ENCODE measurements at places on chromosomes 16 and 17. TPM values are rescaled to one million over a fixed set of nuclear protein-coding genes. Genes with fewer than 3 reads are reported as not detected.
A peak's percentile ranks its signal among the peaks of the same experiment; 100 is the strongest.

The KNOP1 gene
- 28.6 TPM for polyA plus RNA-seq

The XPO6 gene
- polyA plus RNA-seq = not detected

The TOX3 gene
- 1.1 TPM for polyA plus RNA-seq

The TBX2 gene
- 7.7 TPM for polyA plus RNA-seq

The ABCA9 gene
- polyA plus RNA-seq = 13.4 TPM

The MFAP4 gene
- 296 TPM for polyA plus RNA-seq

The TP53TG3F gene
- not detected for polyA plus RNA-seq

The KRTAP1-5 gene
- not detected for polyA plus RNA-seq

The SPATA22 gene
- 0.43 TPM for polyA plus RNA-seq

The OR1A2 gene
- not detected for polyA plus RNA-seq

The FBXW10 gene
- polyA plus RNA-seq = 0.36 TPM

The KRTAP4-4 gene
- polyA plus RNA-seq = not detected

DNA sequence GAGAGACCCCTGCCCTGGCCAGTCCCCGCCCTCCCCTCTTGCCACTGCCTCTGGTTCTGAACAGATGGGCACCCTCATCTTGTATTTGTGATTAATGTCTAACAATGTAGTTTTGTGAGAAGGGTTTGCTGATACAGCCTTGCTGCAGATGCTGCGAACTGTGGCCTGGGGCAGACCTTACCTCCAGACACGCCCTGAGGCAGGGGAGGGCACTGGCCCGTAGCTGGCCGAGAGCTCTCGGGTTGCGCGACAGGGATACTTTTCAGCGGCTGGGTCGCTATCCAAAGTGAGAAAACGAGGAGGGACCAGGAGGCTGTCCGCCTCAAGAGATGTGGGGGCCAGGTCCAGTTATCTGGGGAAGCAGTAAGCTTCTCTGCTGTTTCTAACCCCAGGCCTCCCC lies 21.9 kb downstream of the STH start:
- DNase-seq = no peak

DNA sequence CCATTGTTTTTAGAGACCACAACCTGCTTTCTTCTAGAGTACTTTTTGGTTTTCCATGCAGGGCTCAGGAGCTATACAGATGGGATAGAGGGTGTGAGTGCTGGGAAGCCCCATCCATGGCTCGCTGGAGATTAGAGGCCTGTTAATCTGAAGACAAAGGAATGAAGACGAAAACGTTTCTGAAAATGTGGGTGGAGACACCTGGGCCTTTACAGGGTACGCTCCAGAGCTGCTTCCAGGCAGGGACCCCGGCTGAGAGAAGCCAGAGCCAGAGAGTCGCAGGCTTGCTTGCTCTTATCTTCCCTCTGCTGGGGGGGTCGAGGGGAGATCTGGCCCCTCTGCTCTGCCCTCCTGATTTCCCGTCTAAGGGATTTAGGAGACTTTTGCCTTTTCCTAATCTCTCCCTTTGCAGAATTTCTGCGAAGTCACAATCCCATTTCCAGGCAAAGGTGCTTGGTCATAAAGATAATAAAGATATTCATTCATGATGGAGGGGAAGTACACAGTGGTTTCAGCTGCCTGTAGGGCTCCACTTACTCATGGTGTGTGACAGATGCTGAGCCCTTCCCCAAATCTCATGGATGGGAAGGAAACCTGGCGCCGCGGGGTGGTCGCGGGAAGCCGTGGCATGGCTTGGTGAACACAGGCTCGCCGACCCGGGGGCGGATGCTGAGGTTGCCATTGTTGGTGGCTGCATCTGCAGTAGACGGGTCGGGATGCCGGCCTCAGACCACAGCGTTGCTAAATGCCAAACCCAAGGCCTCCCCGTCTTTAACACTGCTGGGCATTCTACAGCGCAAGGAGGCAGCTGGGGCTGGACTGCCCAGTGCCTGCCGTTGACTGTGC lies 4.8 kb upstream of the SOCS3 start:
- DNase-seq = no peak

GRCh38 chr17:47852113-47852949 lies 1.4 kb upstream of the SP6 start:
- no peak for DNase-seq

DNA sequence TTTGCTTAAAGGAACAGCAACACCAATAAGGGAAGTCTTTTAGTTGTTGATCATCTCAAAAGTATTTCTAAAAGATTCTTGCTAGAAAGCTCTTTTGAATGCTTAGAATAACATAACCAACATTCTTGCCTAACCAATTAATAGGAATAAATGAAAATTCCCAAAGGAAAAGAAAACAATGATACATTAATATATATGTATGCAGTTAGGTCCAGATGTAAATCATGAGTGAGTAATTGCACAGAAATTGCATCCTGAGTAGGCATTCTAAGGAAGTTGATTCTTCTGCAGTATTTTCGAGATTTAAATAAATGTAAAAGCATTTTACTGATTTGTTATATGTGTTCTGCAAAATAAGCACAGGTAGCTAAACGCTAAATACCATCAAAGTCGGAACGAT lies 22.1 kb downstream of the COX10 start:
- DNase-seq = no peak

DNA sequence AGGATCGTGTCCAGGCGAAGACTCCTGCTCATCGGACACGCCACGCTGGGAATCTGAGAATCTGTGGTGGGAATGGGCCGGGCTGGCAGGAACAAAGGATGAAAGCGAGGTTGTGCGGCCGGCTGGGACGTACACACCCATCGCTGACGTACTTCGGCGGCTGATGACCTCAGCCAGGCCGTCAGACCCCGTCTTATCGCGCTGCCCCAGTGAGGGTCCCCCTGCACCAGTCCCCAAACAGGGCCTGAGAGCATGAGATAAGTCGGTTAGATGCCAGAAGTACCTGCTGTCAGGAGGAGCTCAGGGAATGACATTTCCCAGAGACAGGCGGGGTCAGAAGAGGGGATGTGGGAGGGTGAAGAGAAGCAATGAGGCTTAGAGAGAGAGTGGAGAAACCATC lies 16.0 kb upstream of the SP6 start:
- no peak for DNase-seq

- no peak for DNase-seq
These were observed 1.5 kb downstream of the MRC2 start for GRCh38 chr17:62628831-62629555.

GRCh38 chr16:89330177-89330856 lies 112.8 kb downstream of the ZNF778 start:
- DNase-seq = no peak

DNA sequence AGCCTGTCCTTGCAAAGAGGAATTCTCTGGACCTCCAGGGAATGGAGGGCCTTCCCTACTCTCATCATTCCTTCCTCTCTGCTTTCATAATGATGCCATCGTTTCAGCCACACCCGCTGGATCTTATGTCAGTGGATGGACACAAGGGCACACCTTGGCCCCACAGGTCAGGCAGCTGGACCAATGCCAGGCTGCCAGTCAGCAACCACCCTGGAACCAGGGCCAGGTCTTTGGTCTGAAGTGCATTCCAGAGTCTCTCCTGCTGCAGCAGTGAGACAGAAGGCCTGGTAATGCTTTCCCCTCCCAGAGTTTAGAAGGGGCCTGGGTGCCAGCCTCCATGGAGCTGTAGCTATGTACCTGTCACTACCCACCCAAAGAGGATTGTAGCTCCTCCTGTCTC lies 7.4 kb downstream of the C1QL1 start:
- no peak for DNase-seq

- no peak for DNase-seq
These were observed 1504.5 kb downstream of the CDH11 start for GRCh38 chr16:63617047-63617989.

DNA sequence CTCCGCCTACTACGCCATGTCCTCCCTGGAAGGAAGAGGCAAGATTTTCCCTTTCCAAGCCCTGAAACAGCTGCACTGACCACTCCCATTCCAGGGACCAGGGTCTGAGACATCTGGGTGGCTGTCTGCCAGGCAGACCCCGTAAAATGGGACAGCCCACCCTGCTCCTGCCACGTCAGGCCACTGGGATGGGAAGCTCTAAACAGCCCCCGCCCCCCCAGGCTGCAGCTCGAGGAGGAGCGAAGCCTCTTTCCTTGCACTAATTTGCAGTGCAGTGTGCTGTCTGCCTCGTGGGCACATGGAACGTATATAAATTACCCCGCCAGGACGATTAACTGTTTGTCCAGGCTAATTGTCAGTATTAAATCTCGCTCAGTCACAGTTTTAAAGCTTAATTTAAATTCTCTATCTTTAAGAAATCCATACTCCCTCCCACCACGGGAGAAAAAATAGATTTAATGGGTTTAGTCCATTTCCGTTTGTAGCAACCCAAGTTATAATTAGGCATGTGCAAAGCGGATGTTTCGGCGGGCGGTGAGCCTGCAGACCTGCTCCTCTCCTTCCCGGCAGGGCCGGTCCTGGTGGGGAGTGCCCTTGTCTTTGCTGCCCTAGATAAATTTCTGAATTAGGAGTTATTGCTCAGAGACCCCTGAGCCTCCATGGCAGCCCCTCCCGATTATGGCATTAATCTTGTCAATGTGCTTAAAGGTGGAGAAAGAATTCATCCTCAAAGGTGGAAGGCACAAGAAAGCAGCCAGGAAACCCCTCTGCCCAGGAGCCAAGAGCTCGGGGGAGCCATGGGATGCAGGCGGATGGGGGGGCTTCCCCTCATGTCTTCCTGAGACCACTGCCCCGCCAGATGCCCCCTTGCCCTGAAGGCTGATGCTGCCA lies 268.0 kb upstream of the TNRC6C start:
- peak; percentile 77 for DNase-seq

- DNase-seq = no peak
These were observed 5.9 kb downstream of the UBALD2 start for GRCh38 chr17:76270770-76271668.

GRCh38 chr16:11236461-11237254 lies 19.3 kb downstream of the SOCS1 start:
- DNase-seq = no peak

GRCh38 chr17:6510321-6510977 lies 45.9 kb downstream of the PITPNM3 start:
- DNase-seq = no peak

- DNase-seq = no peak
These were observed 128.7 kb downstream of the PRKCA start for GRCh38 chr17:66430846-66431795.

GRCh38 chr17:59753522-59754467 lies 46.3 kb downstream of the VMP1 start:
- DNase-seq = peak; percentile 92

GRCh38 chr16:84508502-84508901 lies 4.0 kb upstream of the MEAK7 start:
- DNase-seq = no peak

- DNase-seq = peak; percentile 35
These were observed 2.5 kb downstream of the TLCD3B start for GRCh38 chr16:30028438-30029076.

GRCh38 chr17:34639706-34640425 lies 60.5 kb downstream of the TMEM132E start:
- no peak for DNase-seq

DNA sequence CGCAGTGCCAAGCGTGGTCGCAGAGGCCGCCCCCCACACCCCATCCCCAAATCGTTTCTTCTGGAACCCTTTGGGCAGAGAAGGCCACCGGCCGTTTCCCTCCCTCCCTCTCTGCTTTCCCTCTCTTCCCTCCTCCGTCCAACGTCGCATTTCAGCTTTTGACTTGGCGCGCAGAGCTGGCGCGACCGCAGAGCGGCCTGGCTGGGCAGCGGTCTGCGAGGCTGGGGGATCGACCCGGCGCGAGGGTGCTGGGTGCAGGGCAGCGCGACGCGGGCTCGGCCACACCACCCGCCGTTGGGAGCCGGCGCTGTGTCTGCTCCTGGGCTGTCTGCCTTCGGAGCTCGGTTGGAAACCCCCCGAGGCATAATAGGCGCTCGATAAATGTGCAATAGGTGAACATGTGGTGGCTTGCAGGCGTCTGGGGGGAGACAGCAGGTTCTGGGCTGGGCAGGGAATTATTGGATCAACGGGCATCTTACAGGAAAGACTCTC lies 2.8 kb upstream of the NTN3 start:
- peak; percentile 55 for DNase-seq

GRCh38 chr17:48494335-48494734 lies 36.5 kb downstream of the HOXB1 start:
- no peak for DNase-seq

DNA sequence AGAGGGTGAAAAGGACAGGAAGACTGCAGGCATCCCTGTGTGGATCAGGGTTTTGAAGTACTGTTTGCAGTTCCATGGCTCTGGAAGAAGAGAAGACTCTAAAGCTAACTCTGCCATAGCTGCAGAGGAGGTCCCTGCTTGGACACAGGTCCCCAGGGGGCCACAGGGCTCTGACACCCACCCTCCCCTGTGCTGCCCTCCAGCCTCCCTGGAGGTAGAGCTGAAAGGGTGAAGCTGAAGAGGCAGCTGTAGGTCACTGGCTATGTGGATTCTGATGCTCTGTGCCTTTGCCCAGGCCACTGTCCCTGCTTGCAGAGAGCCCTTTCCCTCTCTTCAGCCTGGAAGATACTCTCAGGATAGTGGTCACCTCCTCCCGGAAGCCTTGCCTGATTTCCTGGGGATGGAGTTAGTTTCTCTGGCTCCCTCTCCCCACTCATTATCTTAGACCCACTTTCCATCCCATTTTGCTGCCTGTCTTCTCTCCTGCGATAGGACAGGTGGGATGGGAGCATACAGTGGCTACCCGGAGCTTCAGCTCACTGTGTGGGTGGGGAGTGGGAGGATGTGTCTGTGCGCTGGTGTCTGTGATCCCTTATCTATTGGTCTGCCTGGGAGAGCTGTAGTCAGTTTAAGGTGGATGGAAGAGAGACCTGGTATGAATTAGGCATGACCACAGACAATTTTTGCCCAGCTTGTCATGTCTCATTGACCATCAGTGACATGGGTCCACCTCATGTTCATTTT lies 89.8 kb upstream of the TMEM97 start:
- DNase-seq = no peak

GRCh38 chr17:39677542-39678339 lies 9.5 kb downstream of the PNMT start:
- DNase-seq = no peak

DNA sequence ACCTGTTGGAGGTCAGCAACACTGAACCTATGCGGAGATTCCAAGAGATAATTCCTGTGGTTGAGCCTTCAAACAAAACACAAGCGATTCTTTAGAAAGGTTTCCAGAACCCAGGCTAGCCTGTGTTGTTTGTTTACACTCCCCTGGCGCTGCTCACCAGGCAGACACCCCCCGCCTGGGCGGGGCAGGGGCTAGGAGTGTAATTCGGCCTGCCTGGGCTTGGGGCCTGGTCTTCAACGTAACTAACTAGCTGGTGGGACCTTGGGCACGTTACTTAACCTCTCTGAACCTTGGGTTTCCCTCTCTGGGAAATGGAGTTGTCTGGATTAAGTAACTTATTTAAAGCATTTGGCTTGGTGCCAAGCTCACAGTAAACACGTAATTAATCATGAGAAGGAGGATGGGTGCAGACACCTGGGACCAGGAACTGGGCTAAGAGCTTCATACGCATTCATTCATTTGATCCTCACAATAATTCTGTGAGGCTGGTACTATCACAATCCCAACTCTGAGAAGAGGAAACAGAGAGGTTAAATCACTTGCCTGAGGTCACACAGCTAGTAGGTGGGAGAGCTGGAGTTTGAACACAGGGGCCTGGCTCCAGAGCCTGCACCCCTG lies 7.6 kb upstream of the ARHGAP27 start:
- DNase-seq = no peak

DNA sequence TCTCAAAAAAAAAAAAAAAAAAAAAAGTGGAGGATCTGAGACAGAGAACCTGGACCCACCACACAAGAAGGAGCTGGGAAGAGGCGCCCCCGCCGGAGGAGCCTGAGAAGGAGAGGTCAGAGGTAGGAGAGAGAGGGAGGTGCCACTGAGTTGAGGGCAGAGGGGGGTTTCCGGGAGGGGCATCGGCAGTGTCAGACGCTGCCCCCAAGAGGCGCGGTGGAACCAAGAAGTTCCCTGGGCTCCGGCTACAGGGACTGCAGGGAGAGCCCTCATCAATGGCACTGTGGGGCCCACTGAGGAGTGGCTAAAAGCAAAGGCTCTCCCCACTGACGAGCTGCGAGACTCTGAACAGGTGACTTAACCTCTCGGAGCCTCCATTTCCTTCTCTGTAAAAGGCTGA lies 4.2 kb downstream of the CCDC42 start:
- no peak for DNase-seq
